ENCODE measurements at places on chromosomes 6 and 20. TPM values are rescaled to one million over a fixed set of nuclear protein-coding genes. Genes with fewer than 3 reads are reported as not detected.

- DNase-seq: no peak
Measured at GRCh38 chr6:73586416-73586974, 65.7 kb upstream of the EEF1A1 start.

GRCh38 chr6:63637865-63638445 lies 2.4 kb downstream of the PHF3 start:
- DNase-seq: no peak

DNA sequence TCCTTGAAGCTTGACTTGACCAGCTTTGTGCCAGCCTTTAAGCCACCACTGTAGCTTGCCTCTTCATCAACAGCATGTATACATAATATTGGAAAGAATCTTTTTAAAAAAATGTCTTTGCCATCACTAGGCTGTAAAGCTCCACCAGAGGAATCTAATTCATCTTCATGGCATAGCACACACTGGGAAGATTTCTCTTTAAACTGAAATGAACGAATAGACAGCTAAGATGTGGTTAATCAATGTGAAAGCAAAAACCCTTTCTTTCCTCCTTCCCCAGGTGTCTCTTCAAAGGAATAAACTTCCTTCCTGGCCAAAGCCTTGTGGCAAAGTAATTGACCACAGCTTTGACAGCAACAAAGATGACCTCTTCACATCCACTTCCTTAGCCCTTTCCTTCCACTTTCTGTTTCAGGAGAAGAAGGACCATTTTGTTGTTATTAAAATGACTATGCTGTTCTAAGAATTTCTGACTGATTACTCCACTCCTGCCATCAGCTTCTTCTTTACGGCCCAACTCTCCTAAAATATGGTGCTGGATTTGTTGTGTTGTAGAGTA lies 428.7 kb upstream of the SOX4 start:
- no peak for DNase-seq

GRCh38 chr6:14412026-14412425 lies 294.5 kb downstream of the CD83 start:
- no peak for DNase-seq

- peak; percentile 72 for DNase-seq
Measured at GRCh38 chr6:6599468-6599873, 11.0 kb downstream of the LY86 start.

DNA sequence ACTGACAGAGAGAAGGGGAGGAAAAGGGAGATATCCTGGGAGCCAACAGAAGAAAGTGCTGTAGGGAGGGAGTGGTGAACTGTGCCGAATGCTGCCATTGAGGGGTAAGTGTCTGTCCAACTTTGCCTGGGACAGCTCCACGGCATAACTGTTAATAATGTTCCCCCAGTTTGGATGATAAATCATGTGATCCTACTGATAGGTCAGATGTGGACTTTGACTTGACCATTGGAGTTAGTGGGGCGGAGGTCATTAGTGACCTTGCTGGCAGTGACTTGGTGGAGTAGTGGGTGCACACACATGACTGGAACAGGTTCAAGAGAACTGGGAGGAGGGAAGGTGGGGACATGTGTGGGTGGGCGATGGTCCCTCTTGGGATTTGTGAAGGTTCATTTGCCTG lies 50.4 kb downstream of the CDH22 start:
- DNase-seq: no peak

The NKAIN4 gene
- polyA plus RNA-seq: not detected

The GGTLC1 gene
- polyA plus RNA-seq: not detected

The ZSCAN12 gene
- polyA plus RNA-seq: 1.4 TPM

The COL9A3 gene
- 5.8 TPM for polyA plus RNA-seq
